ENCODE measurements at places on chromosomes 3 and 15.

- no peak for DNase-seq
Observed at GRCh38 chr3:195187609-195188425, 83.1 kb downstream of the XXYLT1 start.

DNA sequence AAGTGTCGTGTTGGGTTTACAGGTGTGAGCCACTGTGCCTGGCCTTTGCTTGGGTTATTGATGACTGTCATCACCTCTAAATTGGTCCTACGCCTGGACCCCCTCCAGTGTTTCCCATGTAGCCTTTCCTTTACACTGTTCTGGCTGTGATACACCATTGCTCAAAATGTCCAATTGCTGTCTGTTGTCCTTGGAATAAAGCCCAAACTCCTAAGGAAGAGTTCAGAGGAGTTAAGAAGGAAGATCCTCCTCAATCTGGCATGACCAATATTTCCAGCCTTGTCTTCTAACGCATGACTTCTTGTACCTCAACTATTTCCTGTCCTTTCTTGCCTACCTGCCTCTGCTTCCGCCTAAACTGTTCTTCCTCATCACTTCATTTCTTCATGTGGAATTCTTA is 113.1 kb downstream of the POLR2M start:
- DNase-seq, result no peak

GRCh38 chr3:137332297-137332696 is 374.5 kb downstream of the IL20RB start:
- DNase-seq, result no peak

DNA sequence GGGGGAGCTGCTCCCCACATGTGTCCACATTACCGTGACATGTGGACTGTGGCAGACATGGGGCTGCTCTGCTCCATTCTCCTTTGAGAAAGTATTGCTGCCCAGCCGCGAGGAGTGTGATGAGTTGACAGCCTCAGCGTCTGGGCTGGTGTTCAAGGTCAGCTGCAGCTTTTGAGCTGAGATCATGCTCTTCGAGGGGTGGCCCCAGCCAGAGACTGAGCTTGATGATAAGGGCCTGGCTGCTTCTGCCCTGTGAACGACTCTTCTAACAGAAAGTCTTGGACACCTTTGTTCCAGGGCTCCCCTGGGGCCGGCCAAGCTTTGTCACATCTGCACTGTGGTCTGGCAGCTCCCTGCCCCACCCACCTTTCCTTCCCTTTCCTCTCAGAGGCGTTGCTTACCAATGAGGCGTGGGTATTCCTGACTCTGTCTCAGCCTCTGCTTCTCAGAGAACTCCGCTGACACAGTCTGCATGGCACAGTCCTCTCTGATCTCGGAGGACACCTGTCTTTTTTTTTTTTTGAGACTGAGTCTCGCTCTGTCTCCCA is 86.6 kb downstream of the CHRD start:
- no peak for DNase-seq

All from activated naive CD4-positive, alpha-beta T cell treated with anti-CD3 and anti-CD28 coated beads for 36 hours (primary cell).